ENCODE measurements at places on chromosomes 11 and 22. TPM values are rescaled to one million over a fixed set of nuclear protein-coding genes. Genes with fewer than 3 reads are reported as not detected.
A peak's percentile ranks its signal among the peaks of the same experiment; 100 is the strongest.

- DNase-seq: no peak
Observed at GRCh38 chr22:38921806-38922205, 35.6 kb upstream of the APOBEC3A start.

GRCh38 chr11:86938900-86939880, 16.0 kb downstream of the FZD4 start:
- DNase-seq: no peak

DNA sequence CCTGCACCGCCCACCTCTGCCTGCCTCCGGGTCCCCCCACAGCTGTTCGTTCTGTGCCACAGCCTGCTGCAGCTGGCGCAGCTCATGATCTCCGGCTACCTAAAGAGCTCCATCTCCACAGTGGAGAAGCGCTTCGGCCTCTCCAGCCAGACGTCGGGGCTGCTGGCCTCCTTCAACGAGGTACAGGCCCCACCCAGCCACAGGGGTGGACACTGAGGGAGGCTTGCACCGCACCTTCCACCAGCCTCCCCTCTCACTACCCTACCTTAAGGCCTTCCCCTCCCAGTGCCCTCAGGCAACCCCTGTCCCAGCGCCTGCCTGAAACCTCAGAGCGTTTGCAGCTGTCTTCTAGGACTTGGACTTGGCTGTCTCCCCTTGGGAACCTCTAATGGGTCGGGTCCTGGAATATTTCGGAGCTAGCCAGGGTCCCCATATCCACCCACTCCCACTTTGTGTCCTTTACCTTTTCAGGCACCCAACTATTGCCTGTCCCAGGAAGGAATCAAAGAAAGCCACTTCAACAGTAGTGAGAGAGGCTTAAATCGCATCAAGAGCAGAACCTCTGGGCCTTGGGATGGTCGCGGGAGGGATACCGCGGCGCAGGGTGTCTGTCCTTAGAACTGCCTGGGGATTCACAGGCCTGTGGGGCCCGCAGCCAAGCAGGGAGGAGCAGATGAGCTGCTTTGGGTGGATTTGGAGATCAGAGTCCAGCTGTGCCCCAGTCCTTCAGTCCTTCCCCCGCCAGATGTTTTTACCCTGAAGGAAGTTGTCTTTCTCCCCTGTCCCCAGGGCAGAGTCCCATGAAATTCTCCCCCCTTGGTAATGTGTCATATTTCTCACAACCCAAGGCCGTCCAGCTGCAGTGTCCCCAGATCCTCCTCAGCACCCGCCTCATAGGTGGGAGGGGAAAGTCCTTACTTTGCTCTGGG, 13.3 kb downstream of the SLCO2B1 start:
- DNase-seq: peak; percentile 85

DNA sequence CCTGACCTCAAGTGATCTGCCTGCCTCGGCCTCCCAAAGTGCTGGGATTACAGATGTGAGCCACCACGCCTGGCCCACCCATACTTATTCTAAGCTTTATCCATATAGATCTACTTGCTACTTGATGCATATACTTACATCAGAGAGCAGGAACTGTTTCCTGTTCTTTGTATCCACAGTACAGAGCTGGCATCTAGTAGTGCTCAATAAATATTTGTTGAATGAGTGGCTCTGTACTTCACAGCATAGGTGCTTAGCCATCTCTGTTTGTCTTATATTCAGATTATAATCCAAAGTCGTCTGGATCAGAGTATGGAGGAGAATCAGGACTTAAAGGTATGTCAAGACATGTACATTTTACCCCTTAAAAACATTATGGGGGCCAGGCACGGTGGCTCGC, 38.6 kb upstream of the DLAT start:
- DNase-seq: no peak

DNA sequence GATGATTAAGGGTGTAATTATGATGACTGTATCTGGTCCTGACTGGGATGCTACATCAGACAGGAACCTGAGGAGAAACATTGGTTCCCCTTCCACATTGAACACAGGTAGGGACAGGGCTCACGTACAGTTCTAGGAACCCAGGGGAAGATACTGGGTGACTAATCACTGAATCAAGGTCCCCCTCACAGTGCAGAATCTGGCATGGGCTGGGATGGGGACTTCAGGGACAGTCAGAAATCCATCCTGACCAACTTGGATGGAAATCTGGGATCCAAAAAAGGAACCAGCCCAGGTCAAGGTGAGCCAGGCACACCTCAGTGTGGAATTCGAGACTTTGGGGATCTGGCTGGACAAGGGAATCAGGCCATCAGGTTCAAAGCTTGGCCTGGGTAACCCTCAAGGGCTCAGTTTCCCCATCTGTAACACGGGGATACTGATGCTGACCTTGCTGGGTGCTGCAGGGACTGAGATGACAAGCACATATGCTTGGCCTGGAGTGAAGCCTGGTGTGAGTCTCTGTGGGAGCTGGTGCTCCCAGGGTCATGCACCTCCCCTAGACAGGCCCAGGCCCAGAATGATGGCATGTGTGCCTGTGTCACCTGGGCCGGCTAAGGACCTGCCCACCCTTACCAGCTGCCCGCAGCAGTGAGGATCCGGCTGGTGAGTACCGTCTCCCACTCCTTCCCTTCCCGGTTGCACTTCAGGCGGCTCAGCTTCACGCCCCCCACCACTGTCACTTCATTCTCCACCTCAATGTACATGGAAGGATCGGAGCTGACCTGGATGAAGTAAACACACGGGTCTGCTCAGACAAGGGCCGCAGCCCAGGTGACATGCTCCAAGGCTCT, 67.4 kb upstream of the CLTCL1 start:
- no peak for DNase-seq

DNA sequence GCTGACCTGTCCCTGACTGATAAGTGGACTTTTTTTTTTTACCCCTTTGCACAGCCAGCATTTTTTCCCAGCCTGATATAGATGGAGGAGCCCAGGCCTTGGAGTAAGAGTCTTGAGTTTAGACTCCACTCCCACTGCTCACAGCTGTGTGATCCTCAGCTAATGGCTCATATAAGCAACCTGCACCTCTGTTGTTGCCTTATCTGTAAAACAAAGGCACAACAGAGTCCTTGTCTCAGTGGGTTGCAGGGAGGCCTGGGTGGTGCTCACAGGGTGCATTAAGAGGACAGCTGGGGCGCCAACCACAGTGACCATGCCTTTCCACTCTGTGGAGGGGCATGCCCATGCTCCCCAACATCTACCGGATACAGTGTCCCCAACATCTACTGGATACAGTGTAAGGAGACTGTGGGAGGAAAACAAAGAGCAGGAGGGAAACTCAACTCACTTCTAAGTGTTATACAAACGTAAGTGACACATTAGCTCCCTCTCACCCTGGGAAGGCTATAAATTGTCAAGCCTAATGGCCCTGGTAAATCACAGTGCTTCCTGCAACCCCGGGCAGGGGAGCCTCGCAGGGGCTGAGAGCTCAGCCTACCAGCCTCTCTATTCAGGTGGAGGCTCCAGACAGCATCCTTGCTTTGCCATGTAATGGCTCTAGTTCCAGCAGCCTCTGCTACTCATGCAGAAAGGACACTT, 109.5 kb downstream of the TENM4 start:
- DNase-seq: no peak

DNA sequence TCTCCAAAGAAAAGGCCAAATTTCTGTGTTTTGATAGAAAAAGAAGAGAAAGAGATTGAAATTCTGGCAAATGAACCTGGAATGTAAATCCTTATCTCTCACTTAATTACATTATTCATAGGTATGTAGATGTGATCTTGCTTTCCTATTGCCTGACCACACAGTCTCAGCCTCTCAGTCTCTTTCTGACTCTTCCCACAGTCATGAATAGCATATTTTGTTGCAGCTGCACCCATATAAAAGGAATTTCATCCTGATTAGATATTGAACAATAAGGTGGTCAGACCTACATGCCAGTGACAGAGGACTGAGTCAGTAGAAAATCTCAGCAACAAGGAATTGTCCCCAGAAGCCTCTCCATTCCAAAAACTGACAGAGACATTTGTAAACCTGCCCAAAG, 62.9 kb upstream of the LRRC4C start:
- DNase-seq: no peak

DNA sequence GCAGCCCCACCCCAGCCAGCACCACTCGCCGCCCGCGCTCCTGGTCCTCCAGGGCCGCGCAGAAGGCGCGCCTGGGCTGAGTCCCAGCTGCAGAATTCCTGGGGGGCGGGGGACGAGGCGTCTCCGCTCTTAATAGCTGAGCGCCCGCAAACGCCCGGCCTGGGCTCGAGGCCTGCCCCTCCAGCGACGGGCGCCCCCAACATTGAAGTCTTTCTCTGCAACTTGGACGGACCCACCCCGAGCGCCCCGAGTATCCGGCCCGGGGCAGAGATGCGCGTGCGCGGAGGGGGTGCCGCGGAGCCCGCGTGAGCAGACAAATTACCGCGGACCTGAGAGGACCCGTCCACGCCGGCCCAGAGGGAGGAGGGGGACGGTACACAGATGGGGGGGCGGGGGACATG, 6.7 kb upstream of the SYT7 start:
- peak; percentile 82 for DNase-seq

- DNase-seq: no peak
Observed at GRCh38 chr22:22520020-22520656, at the start of gene ZNF280A. ZNF280A (minus strand) TSS chr22:22520270; CDS start chr22:22515630, 4,640 bp downstream.

DNA sequence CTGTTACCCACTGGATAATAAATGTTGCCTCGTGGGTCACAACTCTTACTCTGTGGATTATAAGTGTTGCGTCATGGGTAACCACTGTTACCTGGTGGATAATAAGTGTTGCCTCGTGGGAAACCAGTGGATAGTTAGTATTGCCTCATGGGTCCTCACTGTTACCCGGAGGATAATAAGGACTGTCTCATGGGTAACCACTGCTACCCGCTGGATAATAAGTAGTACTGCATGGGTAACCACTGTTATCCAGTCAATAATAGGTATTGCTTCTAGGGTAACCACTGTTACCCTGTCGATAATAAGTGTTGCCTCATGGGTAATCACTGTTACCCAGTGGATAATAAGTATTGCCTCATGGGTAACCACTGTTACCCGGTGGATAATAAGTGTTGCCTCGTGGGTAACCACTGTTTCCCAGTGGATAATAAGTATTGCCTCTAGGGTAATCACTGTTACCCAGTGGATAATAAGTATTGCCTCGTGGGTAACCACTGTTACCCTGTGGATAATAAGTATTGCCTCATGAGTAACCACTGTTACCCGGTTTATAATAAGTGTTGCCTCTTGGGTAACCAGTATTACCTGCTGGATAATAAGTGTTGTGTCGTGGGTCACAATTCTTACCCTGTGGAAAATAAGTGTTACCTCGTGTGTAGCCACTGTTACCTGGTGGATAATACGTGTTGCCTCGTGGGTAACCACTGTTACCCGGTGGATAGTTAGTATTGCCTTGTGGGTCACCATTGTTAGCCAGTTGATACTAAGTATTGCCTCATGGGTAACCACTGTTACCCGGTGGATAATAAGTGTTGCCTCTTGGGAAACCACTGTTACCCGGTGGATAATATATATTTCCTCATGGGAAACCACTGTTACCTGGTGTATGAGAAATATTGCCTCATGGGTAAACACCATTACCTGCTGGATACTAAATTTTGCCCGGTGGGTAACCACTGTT, 15.7 kb upstream of the NXPE4 start:
- DNase-seq: no peak

- DNase-seq: no peak
Observed at GRCh38 chr11:86538223-86538548, 134.2 kb downstream of the ME3 start.

Gene UBQLNL
- total RNA-seq: 0.24 TPM

Gene ME3
- total RNA-seq: 28.9 TPM

Data from Right ventricle myocardium inferior (tissue), 1 donor.